CD4-positive, alpha-beta T cell treated with Interleukin-6 at 100 ng/mL for 8 hours (primary cell): ENCODE measurements at places on chromosomes 5 and 9.

- DNase-seq, result no peak
Observed at GRCh38 chr9:114037249-114037648, 40.9 kb downstream of the AMBP start.

- no peak for DNase-seq
Observed at GRCh38 chr9:112764837-112765236, 14.3 kb downstream of the SNX30 start.

- no peak for DNase-seq
Observed at GRCh38 chr9:137167277-137167746, 2.5 kb downstream of the LRRC26 start.

DNA sequence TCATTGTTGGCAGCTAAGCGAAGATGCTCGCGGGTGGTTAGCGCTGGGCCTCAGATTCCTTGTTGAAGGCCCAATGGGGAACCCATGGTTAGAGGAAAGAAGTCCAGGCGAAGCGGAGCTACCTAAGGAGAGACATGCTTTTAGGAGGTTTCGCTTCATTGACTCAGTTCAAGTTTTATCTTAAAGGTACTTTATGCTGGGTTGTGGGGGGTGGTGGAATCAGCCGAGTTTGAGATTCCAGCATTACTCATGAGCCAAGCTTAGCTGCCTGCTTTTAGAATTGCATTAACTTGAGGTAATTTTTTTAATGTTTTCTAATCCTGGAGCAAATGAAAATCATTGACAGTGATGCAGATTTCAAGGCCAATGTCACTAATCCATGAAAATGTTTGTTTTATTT is 16.1 kb downstream of the MEGF10 start:
- DNase-seq, result no peak

DNA sequence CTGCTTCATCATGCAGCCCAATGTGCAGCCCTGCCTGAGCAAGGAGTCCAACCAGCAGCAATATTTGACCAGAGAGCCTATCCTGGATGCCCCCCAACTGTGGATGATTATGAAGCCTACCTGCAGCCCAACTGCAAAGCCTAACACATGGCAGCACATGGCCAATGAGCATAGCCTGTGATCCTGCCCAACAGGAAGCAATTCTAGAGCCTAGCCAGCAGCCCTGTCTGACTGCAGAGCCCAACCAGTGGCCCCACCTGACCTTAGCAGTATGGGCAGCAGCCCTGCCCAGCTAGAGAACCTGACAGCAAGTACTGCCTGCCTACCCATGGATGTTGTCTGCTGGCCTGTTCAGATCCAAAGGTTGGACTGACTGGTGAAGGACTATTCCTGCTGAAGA is 97.3 kb upstream of the SH3GL2 start:
- DNase-seq, result no peak

DNA sequence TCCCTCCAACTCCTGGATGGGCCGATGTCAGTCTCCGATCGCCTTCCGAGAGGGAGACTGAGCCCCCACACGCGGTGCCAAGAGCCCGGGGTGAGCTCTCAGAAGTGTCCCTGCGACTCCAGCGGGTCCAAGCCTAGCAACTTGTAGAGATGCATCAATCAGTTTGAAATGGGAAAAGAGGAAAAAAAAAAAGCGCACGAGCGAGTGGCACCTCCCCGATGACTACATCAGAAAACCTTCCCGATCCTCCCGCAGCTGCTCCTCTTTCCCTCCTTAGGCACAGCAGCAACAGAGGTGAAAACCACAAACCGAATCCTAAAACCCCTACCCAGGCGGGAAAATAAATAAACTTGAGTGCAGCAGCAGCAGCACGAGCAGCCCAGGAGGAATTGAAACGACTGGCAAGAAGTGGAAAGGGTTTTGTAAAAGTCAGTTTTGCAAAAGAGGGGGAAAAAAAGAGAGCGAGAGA is 1.0 kb upstream of the EFNA5 start:
- DNase-seq, result no peak

GRCh38 chr9:115531410-115532125 is 413.6 kb upstream of the TNC start:
- DNase-seq, result no peak

GRCh38 chr5:137315534-137316345 is 183.4 kb downstream of the SPOCK1 start:
- DNase-seq, result no peak

DNA sequence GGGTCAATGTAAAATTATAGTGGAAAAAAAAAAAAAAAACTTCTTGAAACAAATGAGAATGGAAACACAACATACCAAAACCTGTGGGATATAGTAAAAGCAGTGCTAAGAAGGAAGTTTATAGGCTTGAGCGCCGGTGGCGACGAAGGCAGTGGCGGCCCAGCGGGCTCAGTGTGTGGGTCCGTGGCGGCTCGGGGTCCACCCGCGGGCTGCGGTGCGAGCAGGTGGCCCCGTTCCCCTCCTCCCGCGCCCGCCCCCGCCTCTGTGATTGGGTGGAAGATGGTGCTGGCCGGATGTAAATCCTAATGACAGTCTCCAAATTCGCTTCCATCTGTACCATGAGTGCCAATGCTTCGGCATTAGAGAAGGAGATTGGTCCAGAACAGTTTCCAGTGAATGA is 57.5 kb upstream of the TLX3 start:
- DNase-seq, result no peak

DNA sequence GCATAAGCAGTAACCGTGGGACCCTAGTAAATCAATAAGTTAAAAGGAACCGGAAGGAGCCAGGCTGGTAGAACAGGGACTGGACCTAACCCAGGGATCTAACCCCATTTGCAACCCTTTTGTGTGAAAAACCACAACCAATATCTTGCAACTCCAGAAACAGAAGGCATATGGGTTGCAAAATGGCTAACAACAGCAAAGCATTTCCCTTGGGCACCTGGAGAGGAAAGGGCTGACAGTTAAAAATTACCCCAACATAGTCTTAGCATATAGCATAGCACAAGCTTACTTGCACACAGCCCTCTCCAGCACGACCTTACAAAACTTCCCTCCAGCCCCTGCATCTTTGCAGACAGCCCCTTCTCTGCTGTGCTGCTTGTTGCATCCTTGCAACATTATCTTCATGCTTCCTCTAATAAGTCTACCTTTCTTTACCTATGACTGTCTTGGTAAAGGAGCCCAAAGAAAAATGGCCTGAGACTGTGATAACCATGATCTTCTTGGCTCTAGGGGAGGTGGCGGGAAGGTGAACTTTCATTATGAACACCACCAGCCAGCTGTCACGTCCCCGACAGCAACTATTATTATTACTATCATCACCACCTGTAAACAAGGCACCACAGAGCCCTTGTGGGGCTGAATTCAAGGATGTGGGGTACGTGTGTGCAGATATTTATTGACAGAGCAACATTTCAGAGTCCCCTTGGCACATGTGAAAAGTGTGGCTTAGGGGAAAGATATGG is 49.8 kb downstream of the PRRC1 start:
- no peak for DNase-seq

DNA sequence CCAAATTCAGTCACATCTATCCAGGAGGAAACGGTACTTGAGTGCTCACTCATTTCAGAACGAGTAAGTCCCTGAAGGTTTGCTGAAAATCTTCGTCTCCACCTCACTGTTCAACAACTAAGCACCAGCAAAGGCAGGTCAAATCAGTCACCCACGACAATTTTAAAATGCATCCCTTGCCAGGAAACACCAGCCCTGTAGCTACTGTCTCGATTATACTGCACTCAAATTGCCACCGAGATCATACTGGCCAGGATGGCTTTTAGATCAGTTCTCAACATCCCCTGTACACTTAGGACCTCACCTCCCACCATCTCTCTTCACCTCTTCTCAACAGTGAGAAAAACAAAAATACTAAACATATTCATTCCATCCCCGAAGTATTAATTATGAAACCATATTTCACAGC is 298.6 kb downstream of the AGTPBP1 start:
- no peak for DNase-seq

DNA sequence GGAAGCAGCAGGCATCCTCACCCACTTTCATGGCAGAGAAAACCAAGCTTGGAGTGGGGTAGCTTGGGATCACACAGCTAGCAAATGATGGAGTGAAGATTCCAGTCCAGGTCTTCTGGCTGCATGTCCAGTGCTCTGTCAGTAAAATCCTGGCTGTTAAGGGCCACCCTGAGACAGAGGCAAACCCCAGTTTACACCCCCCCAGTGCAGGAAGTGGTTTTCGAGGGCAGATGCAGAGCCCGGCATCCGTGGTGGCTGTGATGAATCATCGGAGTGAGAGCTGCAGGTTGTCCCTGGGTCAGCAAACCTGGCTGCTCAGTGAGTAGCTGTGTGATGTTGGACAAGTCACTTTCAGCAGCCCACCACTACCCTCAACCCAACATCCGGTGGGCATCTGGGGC is 115.4 kb downstream of the RGS3 start:
- DNase-seq, result peak; percentile 84

GRCh38 chr5:159444441-159445082 is 114.3 kb upstream of the IL12B start:
- DNase-seq, result no peak

DNA sequence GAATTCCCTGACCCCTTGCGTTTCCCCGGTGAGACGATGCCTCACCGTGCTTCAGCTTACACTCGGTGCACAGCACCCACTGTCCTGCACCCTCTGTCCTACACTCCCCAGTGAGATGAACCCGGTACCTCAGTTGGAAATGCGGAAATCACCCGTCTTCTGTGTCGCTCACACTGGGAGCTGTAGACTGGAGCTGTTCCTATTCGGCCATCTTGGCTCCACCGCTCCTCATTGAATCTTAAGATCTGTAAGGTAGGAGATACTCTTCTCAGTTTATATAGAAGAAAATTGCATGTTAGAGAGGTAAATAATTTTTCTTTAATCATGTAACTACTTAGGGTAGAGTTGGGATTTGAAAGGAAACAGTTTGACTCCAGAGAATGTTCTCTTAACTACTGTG is 62.2 kb downstream of the DMRTA1 start:
- no peak for DNase-seq

DNA sequence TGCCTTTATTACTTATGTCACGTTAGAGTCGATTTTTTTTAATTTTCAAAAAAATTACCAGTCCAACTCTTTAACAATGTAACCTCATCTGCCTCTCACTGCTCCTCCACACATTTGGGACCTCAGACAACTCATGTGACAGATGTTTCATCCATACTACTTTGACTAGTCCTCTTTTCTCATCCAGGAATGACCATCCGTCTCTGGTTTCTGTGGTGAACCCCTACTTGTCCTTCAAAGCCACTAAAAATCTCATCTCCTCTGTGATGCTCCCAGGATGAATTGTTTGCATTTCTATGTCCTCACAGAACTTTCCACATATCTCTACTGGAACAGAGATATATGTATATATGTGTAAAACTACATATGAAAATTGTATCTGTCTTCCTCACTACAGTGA is 149.8 kb upstream of the ZNF462 start:
- DNase-seq, result no peak
